Stimulated activated naive B cell treated with anti-CD40 and anti-IgM and Interleukin-4, amounts not matched to agents 10 μg/mL and 1 μg/mL and 100 μg/mL, for 72 hours (primary cell): ENCODE measurements at places on chromosomes 3 and 15.
A peak's percentile ranks its signal among the peaks of the same experiment; 100 is the strongest.

DNA sequence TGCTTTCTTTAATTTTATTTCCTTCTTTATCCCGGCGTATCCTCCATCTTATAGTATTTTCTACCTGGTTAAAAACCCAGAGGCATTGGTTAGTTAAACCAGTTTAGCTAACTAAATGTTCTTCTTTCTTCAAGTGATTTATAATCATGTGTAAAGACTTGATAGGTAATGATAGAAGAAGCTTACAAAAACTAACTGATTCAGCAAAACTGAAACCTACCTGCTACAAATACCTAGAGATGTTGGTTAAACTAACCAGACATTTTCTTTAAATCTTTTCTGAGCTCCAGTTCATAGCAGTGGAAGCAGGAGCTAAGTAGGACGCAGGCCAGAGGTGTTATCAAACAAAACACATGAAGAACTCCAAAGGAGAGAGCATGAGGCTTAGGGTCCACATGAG is 44.8 kb downstream of the LEO1 start:
- no peak for DNase-seq

- no peak for DNase-seq
Observed at GRCh38 chr3:3577823-3578222, 221.4 kb upstream of the LRRN1 start.

GRCh38 chr15:58448331-58448730 is 16.5 kb downstream of the LIPC start:
- no peak for DNase-seq

- no peak for DNase-seq
Observed at GRCh38 chr3:135216659-135217058, 421.6 kb downstream of the EPHB1 start.

- DNase-seq: no peak
Observed at GRCh38 chr15:51087513-51087912, 7.2 kb downstream of the TNFAIP8L3 start.

DNA sequence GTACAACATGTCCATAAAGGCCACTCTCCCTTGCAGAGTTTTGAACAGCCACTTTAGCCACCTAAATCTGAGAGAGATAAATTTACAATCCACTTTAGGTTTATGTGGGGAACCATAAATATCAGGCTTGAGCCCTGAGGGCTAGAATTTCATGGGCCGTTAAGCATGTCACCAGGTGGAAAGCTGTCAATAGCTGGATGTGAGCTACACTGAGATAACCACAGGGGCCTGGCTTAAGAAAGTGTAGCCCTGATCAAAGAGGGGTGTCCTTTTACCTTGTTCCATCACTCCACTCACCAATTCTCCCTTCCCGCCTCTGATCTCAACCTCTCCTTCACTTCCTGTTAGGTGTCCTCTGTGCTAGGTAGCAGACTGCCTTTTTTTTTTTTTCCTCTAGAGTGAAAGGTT is 172.8 kb upstream of the ICE2 start:
- no peak for DNase-seq

GRCh38 chr15:32723171-32723948 is 5.6 kb downstream of the GREM1 start:
- no peak for DNase-seq

GRCh38 chr15:87118846-87119245 is 1039.2 kb downstream of the AGBL1 start:
- no peak for DNase-seq

DNA sequence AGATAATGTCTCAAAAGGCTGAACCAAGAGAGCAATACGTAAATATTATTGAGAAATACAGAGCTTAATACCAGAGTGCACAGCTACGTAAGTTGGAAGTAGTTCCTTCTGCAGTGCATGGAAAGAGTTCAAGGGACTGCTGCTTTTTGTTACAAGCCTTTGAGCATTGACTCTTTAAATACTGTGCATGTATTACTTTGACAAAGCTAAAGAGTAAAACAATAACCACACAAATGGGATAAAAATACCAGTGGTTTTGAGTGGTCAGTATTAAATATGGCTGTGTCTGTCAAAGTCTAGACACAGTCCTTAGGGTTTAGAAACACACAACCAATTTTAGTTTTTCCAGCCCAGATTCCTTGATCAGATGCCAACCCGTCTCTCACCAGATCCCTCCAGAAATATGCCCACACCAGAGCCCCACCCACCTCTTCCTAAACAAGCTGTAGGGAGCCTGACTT is 62.1 kb downstream of the SSR3 start:
- DNase-seq: no peak

- no peak for DNase-seq
Observed at GRCh38 chr3:14222900-14223594, 44.4 kb downstream of the LSM3 start.

- no peak for DNase-seq
Observed at GRCh38 chr3:126995254-126995780, 12.4 kb downstream of the PLXNA1 start.

GRCh38 chr15:90471769-90472168 is 58.0 kb upstream of the CRTC3 start:
- no peak for DNase-seq

- DNase-seq: no peak
Observed at GRCh38 chr15:80641384-80641783, 53.7 kb upstream of the ABHD17C start.

DNA sequence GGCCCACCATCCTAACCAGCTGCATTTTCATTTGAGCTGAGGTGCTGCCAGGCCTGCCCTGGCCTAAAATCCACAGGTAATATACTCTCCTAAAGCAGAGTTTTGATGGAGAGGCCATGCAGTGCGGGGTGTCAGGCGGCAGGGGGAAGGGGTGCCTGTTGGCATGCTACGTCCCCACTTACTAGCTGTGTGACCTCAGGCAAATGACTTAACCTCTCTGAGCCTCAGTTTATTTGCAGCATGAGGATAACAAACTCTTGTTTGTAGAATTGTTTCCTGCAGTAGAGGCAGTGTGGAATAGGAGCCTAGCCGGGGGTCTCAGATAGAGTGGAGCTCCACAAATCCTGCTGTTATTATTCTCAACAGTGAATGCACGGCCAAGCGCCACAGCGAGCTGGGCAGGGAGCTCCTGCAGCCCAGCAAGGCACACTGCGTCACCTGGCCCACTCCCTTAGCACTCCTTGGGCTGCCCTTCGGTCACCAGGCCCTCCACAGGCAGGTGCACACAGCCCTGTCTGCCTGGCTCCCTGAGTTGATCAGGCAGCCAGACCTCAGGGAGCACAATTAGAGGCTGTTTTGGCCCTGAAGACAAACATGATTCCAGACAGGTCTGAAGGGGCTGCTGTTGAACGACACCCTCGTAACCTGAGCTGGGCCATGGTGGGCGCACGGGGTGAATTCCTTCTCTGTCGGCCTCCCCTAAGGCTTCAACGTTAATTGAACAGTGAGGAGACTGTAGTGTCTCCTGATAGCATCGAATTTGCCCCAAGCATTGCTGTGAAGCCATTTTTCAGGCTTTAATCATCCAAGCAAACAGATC is 248.8 kb upstream of the LYSMD4 start:
- DNase-seq: no peak

- DNase-seq: no peak
Observed at GRCh38 chr3:119220198-119220597, 20.5 kb downstream of the B4GALT4 start.

GRCh38 chr15:31345606-31346366 is 19.2 kb downstream of the KLF13 start:
- DNase-seq: no peak

- no peak for DNase-seq
Observed at GRCh38 chr3:192794216-192794615, 66.9 kb upstream of the FGF12 start.

DNA sequence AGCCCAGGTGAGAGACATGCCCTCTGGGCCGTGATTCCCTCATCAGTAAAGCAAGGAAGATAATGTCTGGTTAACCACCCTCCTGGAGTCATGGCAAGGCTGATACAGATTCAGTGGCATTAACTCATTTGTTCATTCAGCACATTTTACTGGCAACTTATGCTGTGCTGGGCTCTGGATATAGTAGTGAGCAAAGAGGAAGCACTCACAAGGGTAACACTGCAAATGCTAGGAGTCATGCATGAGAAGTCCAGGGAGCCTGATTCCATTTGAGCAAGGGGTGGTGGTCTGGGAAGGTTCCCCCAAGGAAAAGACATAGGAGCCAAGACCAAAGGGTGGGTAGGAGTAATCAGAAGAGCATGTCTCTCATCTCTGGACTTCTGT is 50.2 kb downstream of the SMAD3 start:
- no peak for DNase-seq

GRCh38 chr3:26962492-26963360 is 340.2 kb downstream of the LRRC3B start:
- no peak for DNase-seq

GRCh38 chr3:93979850-93980676 is at the start of gene ARL13B:
ARL13B (plus strand) TSS chr3:93980155; CDS start chr3:93980424, 269 bp downstream.
- peak; percentile 95 for DNase-seq

DNA sequence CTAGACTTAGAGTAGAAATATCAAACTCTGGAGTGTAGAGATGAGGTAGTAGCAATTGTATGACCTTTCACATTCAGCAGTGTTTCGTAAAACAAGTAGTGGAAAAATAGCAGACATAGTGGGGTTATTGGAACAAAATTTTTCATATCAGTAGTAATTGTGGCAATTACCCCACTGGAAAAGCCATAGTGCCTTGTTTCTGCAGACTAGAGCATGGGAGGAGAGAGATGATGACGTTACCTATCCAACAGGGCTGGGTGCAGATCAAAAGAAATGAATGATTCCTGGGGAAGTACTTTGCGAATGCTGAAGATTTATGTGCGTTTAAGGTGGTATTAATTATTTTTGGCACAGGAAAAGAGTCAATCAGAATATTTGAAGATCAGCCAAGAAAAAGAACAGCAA is 147.0 kb upstream of the LRRFIP2 start:
- DNase-seq: no peak

DNA sequence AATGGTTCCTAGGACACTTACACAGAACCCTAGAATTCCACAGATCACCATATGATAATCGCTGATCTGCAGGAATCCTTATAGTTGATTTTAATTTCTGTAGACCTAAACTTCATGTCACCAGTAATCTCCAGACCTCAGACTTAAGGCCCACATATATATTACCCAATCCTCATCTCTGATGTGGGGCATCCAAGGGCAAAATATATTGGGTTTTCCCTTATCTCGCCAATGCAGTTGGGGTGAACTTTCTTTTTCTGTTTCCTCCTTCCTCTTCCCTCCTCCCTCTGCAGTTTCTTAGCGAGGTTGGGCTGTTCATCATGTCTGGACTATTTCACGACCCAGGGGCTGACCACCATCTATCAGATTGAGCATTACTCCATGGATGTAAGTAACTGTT is 230.2 kb downstream of the P3H2 start:
- no peak for DNase-seq

GRCh38 chr3:63955830-63956545 is 43.8 kb upstream of the SCAANT1 start:
- DNase-seq: no peak

GRCh38 chr15:66484539-66485112 is 12.9 kb downstream of the SNAPC5 start:
- no peak for DNase-seq

GRCh38 chr3:188068342-188068741 is 85.6 kb upstream of the LPP start:
- DNase-seq: no peak

DNA sequence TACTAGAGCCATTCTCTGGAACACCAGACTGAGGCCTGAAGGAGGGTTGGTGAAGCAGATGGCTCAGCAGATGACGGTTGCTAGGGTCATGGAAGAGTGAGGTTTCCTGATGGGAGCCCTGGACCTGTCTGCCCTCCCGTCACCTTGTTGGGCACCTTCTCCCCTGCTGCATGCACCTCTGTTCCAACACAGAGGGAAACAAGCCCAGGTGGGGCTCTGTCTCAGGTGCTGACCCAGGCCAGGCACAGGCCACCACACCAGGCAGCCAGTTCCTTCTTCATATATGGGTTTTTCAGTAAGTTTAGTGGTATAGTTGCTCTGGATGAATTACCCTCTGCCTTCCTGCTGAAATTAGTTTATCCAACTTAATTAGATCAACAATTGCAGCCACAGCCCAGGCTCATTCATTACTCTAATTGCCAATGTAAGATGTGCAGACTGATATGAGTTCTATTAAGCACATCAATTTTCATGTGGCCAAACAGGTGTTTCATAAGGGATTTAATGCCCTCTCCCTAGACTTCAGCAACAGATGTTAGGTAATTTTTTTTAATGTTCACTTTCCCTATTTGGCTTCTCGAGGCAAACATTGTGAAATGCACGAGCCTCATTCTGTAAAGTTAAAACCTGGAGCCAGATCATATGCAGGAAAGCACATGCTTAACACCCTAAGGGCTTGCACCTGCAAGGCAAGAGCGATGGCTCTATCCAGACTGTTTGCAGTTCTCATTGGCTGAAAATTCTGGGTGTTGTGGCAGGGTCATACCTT is 174.8 kb downstream of the CHDH start:
- DNase-seq: no peak

DNA sequence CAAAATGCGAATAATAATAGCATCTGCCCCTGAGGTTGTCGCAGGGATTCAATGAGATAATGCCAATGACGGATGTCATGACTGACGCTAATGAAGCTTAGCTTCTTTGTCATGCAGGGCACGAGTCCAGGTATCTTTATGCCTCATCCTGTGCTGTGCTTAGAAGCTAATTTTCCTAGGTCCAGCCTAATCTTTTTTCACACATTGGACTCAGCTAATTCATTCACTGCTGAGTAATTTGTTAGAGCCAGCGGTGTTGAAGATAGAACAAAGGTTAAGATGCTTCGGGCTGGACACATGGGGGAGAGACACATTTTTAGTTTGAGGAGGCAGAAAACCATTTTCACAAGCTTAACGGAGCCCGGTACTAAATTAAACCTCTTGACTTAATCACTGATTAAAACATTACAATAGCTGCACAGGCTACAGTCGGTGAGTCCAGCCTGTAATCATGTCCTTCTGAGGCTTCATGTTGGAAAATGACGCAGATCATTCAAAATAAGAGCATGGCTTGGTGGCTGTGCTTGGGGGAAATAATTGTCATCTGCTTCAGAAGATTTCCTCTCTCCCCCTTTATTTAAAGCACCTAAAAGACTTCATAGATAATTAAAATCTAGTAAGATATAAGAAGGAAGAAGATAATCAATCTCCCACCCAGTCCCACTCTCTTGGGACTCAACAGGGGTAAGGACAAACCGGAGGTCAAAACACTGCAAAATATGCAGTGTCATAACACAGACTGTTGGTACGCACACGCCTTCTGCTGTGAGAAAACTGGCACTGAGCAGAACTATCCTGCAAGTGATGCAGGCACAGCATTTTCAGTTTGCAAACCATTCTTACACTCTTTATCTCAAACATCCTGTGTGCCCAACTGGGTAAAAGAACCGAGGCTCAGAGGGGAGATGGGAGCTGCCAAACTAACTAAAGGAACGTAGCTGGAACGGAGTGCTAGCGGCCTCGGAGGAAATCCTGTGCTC is 3.3 kb upstream of the CCDC174 start:
- DNase-seq: no peak

GRCh38 chr15:57521503-57521902 is 70.2 kb upstream of the MYZAP start:
- DNase-seq: no peak

DNA sequence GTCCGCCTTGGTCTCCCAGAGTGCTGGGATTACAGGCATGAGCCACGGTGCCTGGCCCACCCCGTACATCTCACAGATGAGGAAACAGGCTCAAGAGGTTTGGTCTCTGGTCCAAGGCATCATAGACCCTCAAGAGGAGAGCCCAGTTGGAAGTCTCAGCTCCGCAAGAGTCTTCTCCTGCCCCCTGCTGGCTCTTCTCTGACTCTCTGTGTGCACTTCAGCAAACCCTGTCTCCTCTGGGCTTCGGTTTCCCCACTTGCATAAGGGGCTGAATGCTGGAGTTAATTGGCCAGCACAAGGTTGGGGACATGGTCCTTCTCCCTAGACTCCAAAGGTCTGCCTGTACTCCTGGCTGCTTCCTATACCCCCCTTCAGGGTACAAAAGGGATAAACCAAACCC is 3.9 kb downstream of the MST1R start:
- no peak for DNase-seq

- DNase-seq: no peak
Observed at GRCh38 chr15:44530653-44531052, 6.3 kb upstream of the EIF3J start.
